ENCODE measurements at places on chromosomes 13 and 19.

GRCh38 chr13:99379856-99380801 lies 72.9 kb upstream of the GPR183 start:
- no peak for DNase-seq

GRCh38 chr13:65894049-65894448 lies 1336.1 kb downstream of the PCDH9 start:
- no peak for DNase-seq

GRCh38 chr13:95253033-95253432 lies 48.2 kb downstream of the ABCC4 start:
- no peak for DNase-seq

DNA sequence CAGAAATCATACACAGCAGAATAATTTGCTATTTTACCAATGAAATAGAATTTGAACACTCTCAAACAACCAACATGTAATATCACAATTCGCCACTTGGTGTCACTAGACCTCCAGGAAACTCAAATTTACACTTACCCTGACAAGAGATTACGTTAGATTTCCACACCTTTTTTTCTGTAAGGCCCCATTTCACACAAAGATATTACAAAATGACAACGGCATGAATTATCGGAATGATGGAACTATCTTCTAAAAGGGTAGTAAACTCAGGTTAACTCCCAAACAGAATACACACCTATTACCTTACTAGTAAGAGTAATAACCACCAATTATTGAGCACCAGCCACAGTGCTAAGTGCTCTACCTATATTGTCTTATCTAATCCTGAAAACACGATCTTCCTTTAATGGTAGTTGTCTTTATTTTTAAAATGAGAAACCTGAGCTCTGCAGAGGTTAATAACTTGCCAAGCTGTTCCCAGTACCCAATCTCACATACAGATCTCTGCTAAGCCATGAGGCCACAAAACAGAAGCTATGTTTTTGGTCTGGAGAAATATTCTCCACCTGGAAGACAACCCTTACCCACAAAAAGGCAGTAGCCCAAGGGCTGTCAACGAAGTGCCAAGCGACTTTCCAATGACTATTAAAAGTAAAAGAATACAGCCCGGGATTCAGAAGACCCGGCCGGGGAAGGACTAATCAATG lies 152.4 kb downstream of the DCLK1 start:
- DNase-seq, result peak; percentile 59

DNA sequence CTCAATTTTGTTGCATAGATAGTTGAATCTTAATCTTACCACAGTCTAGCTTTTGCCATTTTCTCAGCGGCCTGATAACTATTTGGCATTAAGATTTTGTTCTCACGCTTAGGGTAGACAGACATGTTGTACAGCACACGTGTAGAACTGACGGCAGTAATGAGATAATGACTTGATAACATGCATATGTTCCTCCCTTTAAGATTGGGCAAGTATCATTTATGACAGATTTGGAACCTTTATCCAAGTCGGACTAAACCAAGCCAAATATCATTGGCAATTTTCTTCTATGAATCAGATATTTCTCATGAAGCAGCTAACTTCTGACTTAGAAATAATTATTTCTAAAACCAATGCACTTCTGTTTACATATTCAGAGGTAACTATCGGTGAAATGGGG lies 205.5 kb downstream of the NDFIP2 start:
- DNase-seq, result no peak

- no peak for DNase-seq
Observed at GRCh38 chr19:19113040-19113626, 25.1 kb downstream of the TMEM161A start.

DNA sequence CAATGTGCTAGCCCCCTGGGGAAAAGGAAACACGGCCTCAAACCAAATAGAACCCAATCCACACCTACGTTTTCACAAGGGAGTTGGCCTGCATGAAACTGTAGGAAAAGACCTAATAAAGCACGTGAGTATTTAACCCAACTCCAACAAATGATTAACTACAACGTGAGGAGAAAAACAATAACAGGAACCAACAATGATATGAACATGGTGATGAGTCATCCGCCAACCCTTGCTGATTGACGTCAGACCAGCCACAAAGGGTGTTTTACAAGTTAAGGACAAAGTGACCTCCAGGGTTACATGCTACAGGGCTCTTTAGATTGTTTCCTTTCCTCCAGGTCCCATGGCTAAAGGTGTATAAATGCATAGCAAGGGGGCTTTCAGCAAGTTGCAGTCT lies 460.5 kb downstream of the COG6 start:
- no peak for DNase-seq

- DNase-seq, result no peak
Observed at GRCh38 chr13:33633701-33634545, 184.0 kb upstream of the RFC3 start.

DNA sequence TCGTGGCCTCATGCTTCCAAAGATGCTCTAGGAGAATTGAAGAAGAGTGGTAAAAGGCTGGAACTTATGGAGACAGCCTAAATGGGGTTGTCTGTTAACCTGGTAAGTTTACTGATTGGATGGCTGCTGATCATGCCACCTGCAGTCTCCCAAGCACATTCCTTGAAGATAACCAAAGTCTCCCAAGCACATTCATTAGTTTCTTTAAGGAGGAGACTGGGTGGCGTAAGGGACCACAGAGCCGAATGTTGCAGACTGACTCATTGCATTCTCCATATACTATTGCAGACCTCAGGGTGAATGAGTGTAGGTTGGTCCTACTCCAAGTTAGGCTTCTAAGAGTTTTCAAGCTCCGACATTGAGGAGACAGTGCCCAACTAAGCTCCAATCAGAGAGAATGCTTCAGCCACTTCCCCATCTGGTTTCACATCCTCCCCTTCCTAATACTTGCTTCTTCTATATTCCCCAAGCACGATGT lies at the start of gene IGFL3:
TSS of gene IGFL3 (minus strand) at position 51 of the 478 bp plus-strand sequence. CDS start at position 12, 39 bp downstream.
- DNase-seq, result no peak

- no peak for DNase-seq
Observed at GRCh38 chr13:27765650-27766049, 26.6 kb upstream of the GSX1 start.
